ENCODE measurements at places on chromosomes 16 and 17.

GRCh38 chr17:80416940-80417293 is 1.9 kb downstream of the ENDOV start:
- no peak for DNase-seq

GRCh38 chr17:3708366-3708765 is 12.4 kb upstream of the P2RX5 start:
- no peak for DNase-seq

- no peak for DNase-seq
These were observed 116.2 kb upstream of the SDK2 start for GRCh38 chr17:73760439-73760758.

DNA sequence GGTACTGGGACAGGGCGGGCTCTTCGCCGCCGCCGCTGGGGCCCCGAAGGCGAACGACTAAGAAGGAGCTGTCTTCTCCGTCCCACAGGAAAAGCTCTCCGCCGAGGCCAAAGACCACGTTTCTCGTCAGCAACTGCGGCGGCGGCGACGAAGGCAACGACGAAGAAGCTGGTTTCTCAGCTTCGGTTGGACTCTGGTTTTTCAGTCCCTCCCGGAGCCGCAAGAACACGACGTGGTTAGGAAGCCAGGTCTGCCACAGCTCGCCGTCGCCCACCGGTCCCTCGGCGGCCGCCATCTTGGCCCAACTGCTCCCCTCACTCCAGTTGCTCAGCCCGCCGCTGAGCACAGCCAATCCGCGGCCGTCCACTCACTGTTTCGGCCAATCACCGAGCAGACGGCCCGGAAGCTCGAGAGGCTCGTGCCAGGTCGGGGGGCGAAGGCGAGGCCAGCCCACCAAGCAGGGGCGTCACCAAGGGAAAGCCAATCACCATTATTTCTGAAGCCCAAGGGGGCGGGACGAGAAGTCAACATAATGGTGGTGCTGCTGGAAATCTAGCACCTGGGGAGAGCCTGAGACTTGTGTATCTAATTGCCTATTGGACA is at the start of gene NUP88:
TSS of gene NUP88 (minus strand) at position 307 of the 603 bp plus-strand sequence. CDS start at position 295, 12 bp downstream.
- peak; percentile 94 for DNase-seq

DNA sequence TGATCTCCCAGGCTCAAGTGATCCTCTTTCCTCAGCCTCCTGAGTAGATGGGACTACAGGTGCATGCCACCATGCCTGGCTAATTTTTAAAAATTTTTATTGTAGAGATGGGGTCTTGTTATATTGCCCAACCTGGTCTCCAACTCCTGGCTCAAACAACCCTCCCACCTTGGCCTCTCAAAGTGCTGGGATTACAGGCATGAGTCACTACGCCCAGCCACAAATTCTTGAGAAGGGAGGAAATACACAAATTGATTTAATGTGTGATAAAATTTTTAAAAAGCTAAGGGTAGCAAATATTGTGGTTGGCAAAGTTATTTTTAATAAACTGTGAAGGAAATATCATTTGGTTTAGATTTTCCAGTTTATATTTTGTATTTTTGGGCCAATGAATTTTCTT is 9.6 kb downstream of the ITGAD start:
- no peak for DNase-seq

DNA sequence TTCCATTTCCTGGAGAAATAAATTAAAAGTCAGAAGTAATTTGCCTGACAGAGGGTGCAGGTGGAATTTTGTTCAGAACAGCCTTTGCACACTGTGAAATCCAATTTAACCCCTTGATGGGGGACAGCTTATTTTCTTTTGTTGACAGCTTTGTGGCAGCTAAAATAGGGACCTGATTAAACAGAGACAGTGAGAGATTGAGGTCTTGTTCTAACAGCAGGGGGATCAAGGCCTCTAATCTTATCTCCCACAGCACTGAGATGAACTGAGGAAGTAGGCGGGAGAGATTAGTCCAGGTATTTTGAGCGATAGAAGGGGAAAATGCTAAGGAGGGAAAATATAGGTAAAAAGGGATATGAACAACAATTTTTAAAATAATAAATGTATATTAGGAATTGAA is 1491.4 kb upstream of the GOT2 start:
- no peak for DNase-seq

GRCh38 chr16:54351171-54351570 is 64.6 kb upstream of the IRX3 start:
- DNase-seq = no peak

GRCh38 chr17:61352408-61352770 is 47.3 kb upstream of the TBX2 start:
- no peak for DNase-seq

- DNase-seq = no peak
These were observed 17.1 kb downstream of the CUEDC1 start for GRCh38 chr17:57938061-57938502.

GRCh38 chr17:64296246-64296645 is 33.2 kb upstream of the TEX2 start:
- no peak for DNase-seq

DNA sequence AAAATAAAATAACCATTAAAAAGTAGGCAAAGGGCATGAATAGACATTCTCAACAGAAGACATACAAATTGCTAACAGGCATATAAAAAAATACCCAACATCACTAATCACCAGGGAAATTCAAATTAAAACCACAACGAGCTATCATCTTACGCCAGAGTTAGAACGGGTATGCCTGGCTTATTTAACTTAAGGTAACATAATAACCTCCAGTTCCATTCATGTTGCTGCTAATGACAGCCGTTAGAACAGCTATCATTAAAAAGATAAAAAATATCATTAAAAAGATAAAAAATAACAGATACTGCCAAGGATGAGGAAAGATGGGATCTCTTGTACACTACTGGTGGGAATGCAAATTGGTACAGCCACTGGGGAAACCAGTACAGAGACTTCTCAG is 89.3 kb downstream of the GAS7 start:
- no peak for DNase-seq

GRCh38 chr17:13421581-13422130 is 180.1 kb downstream of the HS3ST3A1 start:
- no peak for DNase-seq

DNA sequence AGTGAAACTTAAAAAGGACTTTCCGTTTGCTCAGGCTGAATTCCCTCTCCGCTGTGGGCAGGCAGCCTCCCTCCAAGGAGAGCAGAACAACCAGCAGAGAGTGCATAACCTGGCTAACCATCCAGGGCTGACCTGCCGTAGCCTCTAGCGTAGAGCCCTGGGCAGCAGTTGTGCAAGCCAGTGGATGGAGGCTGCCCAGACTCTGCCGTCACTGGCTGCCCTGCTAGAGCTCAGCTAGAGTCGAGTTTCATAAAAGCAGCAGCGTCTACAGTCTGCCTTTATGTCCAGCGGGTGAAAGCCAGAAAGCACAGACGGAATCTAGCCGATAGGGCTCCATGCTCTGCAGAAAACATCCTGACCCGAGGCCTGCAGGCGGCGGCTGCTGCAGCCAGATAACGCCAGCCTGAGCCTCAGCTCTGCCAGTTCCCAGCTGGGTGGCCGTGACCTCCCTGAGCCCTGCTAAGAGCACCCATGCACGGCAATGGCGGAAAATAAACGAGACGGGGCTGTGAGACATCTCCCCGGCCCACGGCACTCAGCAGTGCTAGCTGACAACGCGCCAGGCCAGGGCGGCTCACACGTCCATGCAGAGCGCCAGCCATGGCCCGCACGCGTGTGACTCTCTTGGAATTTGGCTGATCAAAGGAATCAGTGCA is 231.3 kb downstream of the ENGASE start:
- no peak for DNase-seq

- no peak for DNase-seq
These were observed 87.4 kb downstream of the RBFOX1 start for GRCh38 chr16:7420079-7420478.

- DNase-seq = no peak
These were observed 13.5 kb downstream of the CEP295NL start for GRCh38 chr17:78889531-78889930.

- no peak for DNase-seq
These were observed 1.2 kb downstream of the HSDL1 start for GRCh38 chr16:84143784-84144199.

DNA sequence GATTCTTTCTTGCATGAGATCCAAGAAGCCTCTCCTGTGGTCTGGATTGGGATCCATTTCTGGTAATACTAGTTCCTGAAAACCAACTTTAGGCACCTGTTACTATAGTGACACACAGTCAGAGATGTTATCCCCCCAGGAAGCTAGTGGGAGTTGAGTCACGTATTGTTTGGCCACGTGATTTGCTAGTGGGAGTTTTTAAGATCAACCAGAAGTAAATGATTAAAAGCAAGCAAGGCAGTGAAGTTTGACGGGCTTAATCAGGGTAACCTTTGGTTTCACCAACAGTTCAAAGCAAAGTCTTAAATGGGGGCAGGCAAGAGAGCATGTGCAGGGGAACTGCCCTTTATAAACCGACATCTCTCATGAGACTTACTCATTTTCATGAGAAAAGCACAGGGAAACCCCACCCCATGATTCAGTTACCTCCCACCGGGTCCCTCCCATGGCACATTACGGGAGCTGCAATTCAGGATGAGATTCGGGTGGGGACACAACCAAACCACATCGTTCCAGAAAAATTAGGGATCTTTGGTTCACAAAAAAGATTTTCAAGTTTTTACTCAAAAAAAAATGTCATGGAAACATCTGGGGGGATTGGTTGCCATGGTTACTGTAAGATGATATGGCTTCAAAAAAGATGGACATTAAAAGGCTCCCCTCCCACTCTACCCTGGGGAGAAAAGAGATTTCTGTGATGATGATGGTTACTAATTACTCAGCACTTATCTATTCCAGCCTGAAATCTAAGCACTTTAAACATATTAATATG is 483.1 kb upstream of the ERCC4 start:
- no peak for DNase-seq

DNA sequence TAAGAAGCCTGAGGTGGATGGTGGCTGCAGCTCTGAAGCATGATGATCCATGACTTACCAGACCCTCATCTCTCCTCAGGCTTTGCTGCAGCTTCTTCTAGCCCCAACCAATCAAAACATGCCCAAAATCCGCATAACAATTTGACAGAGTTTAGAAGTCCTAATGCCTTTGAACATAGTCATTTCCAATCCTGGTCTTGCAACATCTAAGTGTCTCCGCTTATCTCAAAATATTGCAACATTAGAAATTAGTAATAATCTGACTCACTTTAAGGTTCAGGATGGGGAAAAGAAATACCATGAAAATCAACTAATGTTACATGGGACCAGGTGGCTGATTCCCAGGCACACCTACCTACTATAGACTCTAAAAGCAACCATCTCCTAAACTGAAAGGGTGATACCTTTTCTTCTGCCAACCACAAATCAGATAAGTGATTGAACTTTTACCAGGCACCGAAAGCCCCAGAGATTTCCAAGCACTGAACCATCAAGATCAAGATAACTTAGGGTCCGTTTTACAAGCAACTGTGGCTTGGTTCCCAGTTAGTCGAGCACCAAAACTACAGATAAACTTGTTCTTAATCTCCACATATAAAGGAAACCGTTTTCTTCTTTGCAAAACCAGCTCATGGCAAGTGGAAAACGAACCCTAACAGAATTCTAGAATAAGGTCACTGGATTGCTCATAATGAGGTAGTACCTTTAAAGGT is 14.0 kb downstream of the ERN1 start:
- DNase-seq = peak; percentile 55

DNA sequence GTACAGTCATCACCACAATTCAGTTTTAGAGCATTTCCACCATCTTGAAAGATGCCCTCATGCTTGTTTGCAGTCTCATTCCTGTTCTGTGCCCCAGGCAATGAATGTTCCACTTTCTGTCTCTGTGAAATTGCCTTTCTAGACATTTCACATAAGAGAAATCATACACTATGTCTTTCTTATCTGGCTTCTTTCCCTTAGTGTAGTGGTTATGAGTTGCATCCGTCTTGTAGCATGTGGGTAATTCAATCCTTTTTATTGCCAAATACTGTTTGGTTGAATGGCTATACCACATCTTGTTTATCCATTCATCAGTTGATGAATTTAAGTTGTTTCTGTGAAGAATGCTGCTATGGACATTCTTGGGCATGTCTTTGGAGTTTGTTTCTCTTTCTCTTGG is 132.5 kb upstream of the PLCG2 start:
- DNase-seq = peak; percentile 8

DNA sequence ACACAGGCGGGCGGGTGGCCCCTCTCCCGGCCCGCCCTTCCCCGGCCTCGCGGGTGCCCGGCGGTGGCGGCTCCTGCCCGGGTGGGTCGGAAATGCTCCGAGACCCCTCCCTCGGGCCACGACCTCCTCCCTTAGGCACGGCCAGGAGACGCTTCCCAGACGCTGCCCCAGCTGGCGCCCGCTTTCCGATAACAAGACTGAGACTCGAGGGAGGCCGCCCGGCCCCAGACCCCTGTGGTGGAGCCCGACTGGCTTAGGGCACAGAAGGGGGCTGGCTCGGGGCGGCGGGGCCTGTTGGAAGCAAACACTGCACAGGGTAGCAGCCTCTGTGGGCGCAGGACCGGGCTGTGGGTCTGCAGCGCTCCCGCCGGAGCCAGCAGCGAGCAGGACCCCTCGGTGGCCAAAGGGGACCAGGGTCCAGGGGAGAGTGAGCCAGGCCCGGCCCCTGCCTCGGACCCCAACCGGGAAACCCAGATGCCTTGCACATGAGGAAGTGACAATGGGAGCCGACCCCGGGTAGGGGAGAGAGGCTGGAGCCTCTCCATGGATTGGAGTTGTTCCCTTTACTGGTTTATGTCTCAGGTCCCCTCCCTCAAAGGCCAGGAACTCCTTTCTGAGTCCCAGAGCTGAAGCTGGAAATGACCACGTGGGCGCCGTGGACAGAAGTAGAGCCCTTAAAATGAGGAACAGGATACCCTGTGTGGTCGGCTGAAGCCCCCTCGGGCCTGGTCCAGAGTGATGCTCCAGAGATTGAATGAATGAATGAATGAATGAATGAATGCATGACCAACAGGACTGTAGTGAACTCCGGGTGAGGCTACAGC is 19.8 kb upstream of the ADCY7 start:
- no peak for DNase-seq

DNA sequence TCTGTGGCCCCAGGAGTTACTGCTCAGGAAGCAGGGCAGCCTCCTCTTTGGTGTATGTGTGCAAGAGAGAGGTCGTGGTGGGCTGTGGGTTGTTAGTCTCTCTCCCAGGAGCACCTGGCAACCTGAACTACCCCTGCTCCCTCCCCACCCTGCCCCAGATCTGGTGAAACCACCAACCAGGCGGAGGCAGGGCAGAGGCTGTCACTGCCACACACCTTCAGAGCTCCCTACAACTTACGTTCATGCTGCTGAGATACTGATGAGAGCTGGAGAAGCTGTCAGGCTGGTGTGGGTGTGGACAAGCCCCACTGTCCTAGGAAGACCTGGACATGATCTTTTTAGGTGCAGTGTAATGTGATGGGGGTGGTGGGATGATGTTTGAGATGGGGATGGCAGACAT is 24.3 kb downstream of the GOSR2 start:
- DNase-seq = no peak

DNA sequence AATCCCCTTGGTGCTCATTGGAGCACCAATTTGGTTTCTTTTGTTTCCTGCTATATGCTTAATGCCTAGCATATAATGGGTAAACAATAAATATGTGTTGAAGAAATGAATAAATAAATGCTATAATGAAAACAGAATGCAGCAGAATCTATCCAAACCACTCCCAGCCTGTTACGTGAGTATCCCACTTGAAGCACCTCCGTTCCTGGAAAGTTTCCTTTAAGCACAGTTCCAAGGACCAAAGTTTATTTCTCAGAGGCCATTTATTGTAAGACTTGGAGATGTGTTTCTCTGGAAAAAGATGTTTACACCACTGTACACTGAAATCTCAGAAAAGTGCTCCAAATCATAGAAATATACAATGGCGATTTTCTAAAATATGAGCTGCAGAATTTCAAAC is 187.0 kb downstream of the SOX9 start:
- no peak for DNase-seq

Measured in fibroblast of the conjunctiva (primary cell).